ENCODE measurements at places on chromosomes 6 and 20.

DNA sequence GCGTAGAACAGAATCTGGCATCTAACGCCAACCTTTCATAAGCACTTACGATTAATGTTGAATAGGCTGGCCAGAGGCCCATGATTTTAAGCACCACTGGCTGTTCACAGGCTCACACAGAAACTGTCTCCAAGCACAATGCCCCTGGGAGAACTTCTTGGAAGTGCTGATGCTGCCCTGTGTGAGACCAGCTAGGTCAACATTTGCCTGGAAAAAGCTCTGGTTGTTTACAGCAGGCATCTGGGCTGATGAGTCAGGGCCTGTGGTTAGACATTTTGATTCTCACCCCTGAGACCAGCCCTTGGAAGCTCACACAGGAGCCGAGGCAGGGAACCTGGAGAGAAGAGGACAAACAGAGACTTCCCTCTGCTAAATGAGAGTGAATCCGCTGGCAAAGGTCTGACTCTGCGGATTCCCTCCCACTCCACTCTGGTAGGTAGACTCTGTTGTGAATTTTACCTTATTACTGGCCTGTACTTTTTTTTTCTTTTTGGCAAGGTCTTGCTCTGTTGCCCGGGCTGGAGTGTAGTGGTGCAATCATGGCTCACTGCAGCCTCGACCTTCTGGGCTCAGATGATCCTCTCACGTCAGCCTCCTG, 6.8 kb upstream of the SULF2 start:
- DNase-seq = no peak

DNA sequence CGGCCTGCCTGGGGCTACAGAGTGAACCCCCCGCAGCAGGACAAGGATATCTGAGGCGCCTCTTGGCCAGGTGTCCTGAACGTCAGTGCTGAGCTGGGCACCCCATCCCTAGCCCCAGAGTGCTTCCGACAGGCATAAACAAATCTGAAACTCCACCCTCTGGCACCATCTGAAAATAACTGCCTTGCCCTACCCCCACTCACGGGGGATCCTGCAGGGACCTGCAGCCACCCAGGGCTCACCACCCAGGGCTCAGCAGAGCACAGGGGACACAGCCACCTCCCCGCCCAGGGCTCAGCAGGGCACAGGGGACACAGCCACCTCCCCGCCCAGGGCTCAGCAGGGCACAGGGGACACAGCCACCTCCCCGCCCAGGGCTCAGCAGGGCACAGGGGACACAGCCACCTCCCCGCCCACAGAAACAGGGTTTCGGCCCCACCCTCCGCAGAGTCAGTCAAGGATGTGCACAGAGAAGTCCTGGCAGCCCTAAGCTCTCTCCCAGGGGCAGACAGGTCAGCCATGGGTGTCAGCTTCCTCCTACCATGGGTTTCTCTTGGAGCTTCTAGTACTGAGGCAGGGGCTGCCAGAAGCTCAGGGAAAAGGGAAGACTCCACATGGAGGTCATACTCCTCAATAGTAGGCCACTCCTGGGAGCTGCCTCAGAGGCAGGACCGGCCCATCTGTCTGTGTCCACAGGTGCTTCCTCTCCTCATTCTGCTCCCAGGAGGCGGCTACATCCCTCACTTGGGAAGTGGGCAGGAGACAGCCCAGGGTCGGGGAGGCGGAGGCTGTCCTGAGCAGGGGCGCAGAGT, 4.6 kb downstream of the UCKL1 start:
- DNase-seq = no peak

- DNase-seq = no peak
Measured at GRCh38 chr6:10640412-10640811, 54.0 kb downstream of the C6orf52 start.

- no peak for DNase-seq
Measured at GRCh38 chr6:37310966-37311365, 42.8 kb upstream of the RNF8 start.

DNA sequence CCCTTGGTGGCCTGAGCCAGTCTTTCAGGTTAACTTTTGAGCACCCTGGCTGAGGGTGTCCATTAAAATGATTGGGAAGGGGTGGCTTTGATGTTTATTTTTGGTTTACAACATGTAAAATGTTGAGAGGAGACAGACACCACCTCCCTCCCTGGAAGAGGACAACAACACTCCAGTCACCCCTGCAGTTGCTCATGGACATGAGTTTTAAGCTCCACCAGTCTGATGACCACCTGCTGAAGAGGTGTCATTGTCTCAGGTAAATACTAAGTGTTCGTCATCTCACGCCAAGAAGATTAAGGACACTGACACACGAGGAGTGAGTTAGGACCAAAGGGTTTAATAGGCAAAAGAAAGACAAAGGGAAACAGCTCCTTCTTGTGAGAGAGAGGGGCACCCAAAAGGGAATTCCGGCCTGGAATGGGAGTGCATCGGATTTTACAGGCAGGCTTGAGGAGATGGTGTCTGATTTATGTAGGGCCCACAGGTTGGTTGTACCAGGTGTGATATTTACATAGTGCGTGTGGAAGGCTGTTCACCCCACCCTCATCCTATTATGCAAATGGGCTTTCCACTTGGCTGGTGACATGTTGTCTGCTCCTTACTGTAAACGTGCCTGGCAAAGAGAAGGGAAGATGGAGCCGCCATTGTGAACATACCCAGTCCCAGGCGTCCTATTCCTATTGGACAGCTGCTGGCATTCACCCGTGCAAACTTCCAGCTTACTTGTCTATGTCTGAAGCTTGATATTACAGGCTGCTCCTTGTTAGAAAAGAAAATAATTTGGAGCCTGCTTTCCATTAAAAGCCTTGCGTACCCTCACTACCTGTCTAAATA, 6.6 kb downstream of the HLA-B start:
- no peak for DNase-seq

GRCh38 chr6:35668096-35668495, 20.6 kb downstream of the FKBP5 start:
- DNase-seq = no peak

DNA sequence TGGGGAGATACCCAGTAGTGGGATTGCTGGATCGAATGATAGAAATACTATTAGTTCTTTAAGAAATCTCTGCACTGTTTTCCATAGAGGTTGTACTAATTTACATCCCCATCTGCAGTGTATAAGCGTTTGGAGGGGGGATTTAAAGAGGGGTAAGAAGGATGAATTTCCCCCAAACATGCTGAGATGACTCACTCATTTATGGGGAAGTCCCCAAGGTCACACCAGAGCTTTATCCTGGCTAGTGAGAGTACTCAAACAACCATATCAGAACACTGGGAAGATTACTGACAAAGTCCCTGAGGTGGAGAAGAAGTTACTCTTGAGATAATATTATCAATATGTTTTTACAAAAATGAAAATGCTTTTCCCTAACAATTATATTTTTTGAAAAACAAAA, 44.0 kb downstream of the ROS1 start:
- no peak for DNase-seq

- no peak for DNase-seq
Measured at GRCh38 chr20:19122395-19122794, 90.0 kb upstream of the SLC24A3 start.

GRCh38 chr6:31513456-31514165, 15.2 kb upstream of the MCCD1 start:
- DNase-seq = no peak

DNA sequence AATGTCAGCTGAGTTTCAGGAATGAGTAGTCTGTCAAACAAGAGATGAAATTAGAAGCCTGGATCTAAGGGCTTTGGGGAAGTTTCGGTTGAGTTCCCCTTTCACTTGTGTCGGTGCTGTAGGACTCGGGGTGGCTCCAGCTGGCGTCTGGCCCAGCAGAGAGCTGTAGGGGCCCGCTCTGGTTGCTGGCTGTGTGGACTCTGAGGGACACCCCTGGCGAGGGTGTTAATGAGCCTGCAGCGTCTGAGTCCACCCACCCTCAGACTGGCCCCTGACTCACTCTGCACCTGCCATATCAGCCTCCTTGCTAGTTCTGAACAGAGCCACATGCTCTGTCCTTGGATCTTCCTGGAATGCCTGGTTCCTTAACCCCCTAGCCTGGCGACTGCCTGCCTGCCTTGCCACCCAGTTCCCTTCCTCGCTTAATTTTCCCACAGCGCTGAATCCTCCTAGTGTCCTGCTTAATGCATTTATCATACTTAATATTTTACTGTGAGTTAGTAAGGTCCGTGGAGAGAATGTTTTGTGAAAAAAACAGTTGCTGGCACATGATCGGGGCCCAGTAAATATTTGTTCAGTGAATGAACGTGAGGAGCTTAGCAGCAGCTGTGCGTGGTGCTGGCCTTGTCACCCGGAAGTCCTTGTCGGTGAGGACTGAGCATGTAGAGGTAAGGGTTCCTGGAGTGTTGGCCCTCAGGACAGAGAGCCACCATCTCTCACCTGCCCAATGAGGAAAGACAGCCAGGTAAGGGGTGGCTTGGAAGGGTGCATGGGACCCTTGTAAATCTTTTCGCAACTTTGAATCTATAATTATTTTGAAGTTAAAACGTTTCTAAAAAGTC, 1.6 kb downstream of the DNAJC5 start:
- DNase-seq = peak; percentile 9

DNA sequence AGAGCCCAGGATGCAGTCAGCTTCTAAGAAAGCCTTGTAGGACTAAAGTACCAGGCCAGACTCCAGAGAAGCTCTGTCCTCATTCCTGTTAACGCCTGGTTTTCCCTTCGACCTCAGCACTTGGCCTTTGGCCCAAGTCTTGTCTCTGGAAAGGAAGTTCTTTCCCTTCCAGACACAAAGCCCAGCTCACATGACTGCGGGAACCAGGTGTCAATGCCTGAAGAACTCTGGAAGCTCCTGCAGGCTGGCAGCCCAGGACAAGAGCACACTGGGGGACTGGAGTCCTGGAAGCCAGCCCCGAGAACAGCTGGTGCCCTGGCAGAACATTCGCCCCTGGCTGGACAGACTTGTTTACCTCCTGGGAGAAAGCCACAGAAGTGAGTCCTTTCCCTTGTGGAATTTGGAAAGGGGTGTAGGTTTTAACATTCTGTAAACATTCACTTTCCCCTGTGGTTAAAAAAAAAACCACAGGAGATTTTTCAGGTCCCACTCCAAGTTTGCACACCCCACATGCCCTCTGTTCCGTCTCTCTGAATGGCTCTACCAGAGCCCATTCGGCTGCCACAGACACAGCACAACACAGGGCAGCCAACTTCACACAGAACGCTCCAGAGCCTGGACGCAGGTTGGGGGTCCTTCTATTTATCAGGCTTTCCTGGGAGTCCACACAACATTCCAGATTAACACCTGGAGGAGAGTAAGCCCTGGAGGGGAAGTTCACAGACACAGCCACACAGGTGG, 18.1 kb downstream of the ACSS1 start:
- DNase-seq = no peak

DNA sequence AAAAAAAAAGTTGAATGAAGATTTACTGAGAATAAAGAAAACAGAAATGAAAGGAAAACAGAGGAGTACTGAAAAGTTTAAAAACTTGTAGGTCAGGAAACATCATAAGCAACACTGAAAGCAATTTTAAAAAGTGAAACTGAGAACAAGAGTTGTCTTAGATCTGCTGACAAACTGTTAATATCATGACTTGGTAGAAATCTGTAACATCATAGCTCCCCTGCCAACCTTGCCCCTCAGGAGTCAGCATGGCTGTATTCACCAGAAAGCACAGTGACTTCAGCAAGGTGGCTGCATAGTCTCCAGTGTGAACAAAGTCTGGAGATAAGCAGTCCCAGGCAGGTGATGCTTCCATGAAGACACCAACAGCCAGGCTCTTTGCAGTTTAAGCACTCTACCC, 5.3 kb downstream of the NAA20 start:
- no peak for DNase-seq

- DNase-seq = no peak
Measured at GRCh38 chr20:4051413-4052138, 36.2 kb upstream of the RNF24 start.

GRCh38 chr6:131003488-131004386, 59.3 kb downstream of the EPB41L2 start:
- no peak for DNase-seq

DNA sequence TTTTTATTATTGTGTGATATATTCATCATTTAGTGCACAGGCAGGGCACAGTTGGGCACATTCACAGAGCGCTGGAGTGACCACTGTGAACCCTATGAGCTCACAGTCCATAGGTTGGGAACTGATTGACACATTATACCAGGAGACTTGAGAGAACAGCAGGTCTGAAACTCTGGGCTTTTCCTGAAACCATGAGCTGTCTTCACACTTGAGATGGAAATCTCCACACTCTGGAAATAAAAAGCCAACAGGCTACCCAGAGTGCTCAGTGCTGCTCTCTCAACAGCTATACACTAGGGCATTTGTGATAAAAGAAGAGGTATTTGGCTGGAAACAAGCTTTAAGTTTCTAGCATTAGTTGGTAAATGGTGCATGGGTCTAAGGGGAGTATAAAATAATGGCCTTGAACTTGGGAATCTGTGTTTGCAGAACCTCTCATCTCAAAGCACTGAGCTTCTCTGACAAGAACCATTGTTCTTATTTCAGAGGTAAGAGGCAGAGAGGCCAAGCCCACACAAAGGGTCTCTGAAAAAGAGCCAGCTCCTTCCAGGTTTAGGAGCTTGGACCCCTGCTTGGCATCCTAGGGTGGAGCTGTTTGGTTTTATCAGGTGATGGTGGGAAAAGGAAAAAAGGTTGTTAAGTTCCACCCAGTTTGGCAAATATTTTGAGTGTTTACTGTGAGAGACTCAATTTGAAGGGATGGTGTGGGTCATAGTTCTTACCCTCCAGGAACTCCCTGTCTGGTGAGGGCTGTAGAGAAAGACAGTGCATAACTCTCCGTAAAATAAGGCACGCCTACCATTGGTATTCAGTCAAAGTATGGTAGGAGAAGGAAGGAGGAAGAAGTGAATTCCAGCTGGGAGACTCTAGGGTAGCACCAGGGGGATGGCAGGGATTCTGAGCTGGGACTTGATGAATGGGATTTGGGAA, 14.5 kb downstream of the CHMP4B start:
- DNase-seq = no peak

GRCh38 chr6:109447878-109448555, 7.5 kb downstream of the SMPD2 start:
- DNase-seq = no peak

- DNase-seq = no peak
Measured at GRCh38 chr6:21000331-21000801, 466.1 kb downstream of the CDKAL1 start.

DNA sequence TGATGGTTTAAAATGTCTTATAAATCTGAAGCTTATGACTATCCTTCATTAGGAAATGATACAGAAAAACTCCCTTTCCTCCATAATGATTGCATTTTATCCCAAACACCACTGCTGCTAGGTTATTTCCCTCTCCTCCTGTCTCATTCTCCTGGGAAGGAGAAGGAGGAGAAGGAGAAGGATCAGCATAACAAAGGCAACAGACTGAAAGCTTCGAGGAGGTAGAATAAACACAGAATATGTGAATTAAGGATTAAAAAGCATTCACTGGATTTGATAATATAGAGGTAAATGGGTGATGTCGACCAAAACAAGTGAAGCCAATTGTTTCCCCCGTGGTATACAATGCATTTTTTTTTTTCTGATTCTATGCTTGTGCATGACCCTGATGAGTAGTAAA, 82.0 kb downstream of the WASF1 start:
- DNase-seq = no peak

- no peak for DNase-seq
Measured at GRCh38 chr20:43404878-43405277, 52.8 kb upstream of the SRSF6 start.

GRCh38 chr6:79687759-79688158, 56.6 kb downstream of the SH3BGRL2 start:
- DNase-seq = peak; percentile 44

Data from NCI-H2081 treated with DMSO at 0.1 percent for 48 hours (cell line).